A172 (cell line): ENCODE measurements at places on chromosomes 13 and 19. TPM values are rescaled to one million over a fixed set of nuclear protein-coding genes. Genes with fewer than 3 reads are reported as not detected.

The ZNF71 gene
- 16.2 and 22.4 TPM in 2 replicates for total RNA-seq

The LIPE gene
- total RNA-seq = 1.2 TPM in 1 of 2 replicates, not detected in the other

The ZNF85 gene
- 19.4 and 29.9 TPM in 2 replicates for total RNA-seq

The SHANK1 gene
- total RNA-seq = 0.40 and 0.48 TPM in 2 replicates

The CATSPERD gene
- not detected in 2 replicates for total RNA-seq

The CYP4F22 gene
- not detected in 2 replicates for total RNA-seq

The PLPP2 gene
- total RNA-seq = 176 and 203 TPM in 2 replicates

The CRB3 gene
- total RNA-seq = not detected in 2 replicates

The KLC3 gene
- not detected in 2 replicates for total RNA-seq

The SPRED3 gene
- 2.4 and 2.8 TPM in 2 replicates for total RNA-seq

The PCDH9 gene
- total RNA-seq = 0.02 TPM in 1 of 2 replicates, not detected in the other

The ZNF468 gene
- 11.4 and 12.3 TPM in 2 replicates for total RNA-seq

The FXYD1 gene
- total RNA-seq = not detected in 2 replicates

The IFI30 gene
- total RNA-seq = 28.2 and 40.5 TPM in 2 replicates

The CYP4F2 gene
- total RNA-seq = 2.2 TPM in 1 of 2 replicates, not detected in the other

The ZNF433 gene
- 7.2 and 11.3 TPM in 2 replicates for total RNA-seq

The NLRP9 gene
- not detected in 2 replicates for total RNA-seq

The PTPRS gene
- total RNA-seq = 66.3 and 75.1 TPM in 2 replicates

The ZNF428 gene
- total RNA-seq = 56.8 and 59.2 TPM in 2 replicates

The CEACAM16 gene
- total RNA-seq = not detected in 2 replicates

The ZNF549 gene
- total RNA-seq = 5.4 and 6.1 TPM in 2 replicates

The BRCA2 gene
- 9.7 and 13.0 TPM in 2 replicates for total RNA-seq

The CILP2 gene
- total RNA-seq = 0.02 and 0.05 TPM in 2 replicates

The DIS3 gene
- 34.4 and 44.6 TPM in 2 replicates for total RNA-seq

The TMEM190 gene
- not detected in 2 replicates for total RNA-seq

The ABCC4 gene
- total RNA-seq = 45.7 and 51.6 TPM in 2 replicates

The AMER2 gene
- not detected in 2 replicates for total RNA-seq

The CCDC169 gene
- total RNA-seq = 7.0 and 9.2 TPM in 2 replicates

The ZNF599 gene
- 6.6 and 10.0 TPM in 2 replicates for total RNA-seq

The ZNF415 gene
- 0.22 TPM in 1 of 2 replicates, not detected in the other for total RNA-seq

The MUC16 gene
- 0.02 TPM in 1 of 2 replicates, not detected in the other for total RNA-seq

The ATXN8OS gene
- not detected in 2 replicates for total RNA-seq

The GAPDHS gene
- not detected in 2 replicates for total RNA-seq

The METTL21C gene
- total RNA-seq = not detected in 2 replicates

The TMEM91 gene
- 0.98 and 2.1 TPM in 2 replicates for total RNA-seq

The HSPB6 gene
- total RNA-seq = 0.07 and 0.72 TPM in 2 replicates

The TIMM29 gene
- 45.6 and 56.0 TPM in 2 replicates for total RNA-seq

The ARL11 gene
- total RNA-seq = not detected in 2 replicates

The DACH1 gene
- not detected in 2 replicates for total RNA-seq

The IFNL1 gene
- not detected in 2 replicates for total RNA-seq

The ZNF558 gene
- 19.3 and 20.0 TPM in 2 replicates for total RNA-seq

The ZIC2 gene
- total RNA-seq = 4.7 and 5.5 TPM in 2 replicates

The ZNF296 gene
- 0.19 TPM in 1 of 2 replicates, not detected in the other for total RNA-seq

The LIM2 gene
- total RNA-seq = not detected in 2 replicates

The OR4F17 gene
- not detected in 2 replicates for total RNA-seq

The SLC7A9 gene
- total RNA-seq = not detected in 2 replicates

The KIR3DL1 gene
- total RNA-seq = not detected in 2 replicates

The ZNF14 gene
- 5.9 and 7.4 TPM in 2 replicates for total RNA-seq
